ENCODE measurements at places on chromosomes 13 and 19.

GRCh38 chr19:48644839-48645619 lies 958 bp downstream of the CA11 start:
- peak; percentile 90 for DNase-seq

DNA sequence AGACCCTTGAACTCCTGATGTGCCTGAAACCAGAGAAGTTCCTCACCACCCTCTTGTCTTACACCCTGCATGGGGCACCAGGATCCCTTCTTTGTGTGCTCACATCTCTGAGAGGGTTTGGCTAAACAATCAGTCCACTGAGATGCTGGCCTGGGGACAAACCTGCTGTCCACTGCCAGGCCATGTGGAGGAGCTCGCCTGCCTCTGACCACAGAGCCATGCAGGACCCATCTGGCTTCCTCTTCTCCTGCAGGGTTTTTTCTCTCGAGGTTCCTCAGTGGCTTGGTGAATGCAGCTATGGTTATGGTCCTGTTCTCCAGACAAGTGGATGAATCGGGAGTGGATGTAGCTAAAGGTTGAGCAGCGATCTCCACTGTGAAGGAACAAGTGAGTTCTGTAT lies 49.1 kb upstream of the MEDAG start:
- no peak for DNase-seq

GRCh38 chr13:25295228-25295627 lies 6.2 kb upstream of the NUP58 start:
- DNase-seq: no peak

- no peak for DNase-seq
Measured at GRCh38 chr13:110137680-110138009, 169.3 kb downstream of the COL4A1 start.

DNA sequence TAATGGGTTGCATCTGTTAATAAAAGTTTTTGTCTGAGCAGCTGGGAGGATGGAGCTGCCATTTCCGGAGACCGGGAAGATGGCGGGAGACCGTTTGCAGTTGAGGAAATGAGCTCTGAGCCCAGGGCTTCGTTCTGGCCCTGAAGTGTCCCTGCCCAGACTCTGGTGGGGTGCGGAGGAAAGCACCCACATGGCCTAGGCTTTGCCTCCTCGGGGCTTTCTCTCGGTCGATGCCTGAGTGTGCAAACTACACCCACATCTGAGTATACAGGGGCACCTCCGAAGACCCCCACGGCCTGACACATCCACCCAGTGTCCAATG lies 15.6 kb upstream of the NANOS3 start:
- no peak for DNase-seq

DNA sequence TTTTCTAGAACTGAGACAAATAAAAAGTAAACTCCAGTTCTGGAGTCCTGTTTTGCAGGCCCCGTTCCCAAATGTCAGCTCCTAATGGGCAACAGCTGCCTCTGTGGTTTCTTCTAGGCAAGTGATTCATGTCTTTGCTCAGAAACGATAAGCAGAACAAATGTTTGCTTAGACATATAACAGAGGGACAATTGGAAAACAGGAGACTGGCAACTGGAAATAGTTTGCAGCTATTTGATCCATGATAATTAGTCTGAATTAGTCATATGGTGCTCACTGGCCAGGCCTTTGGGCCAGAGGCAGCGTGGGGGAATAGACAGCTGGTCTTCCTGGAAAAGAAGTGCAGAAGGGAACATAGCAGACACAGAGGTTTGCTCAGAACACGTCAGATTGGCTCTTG lies 29.2 kb upstream of the TSHZ3 start:
- no peak for DNase-seq

GRCh38 chr19:30113186-30113585 lies 171.1 kb downstream of the URI1 start:
- DNase-seq: no peak

DNA sequence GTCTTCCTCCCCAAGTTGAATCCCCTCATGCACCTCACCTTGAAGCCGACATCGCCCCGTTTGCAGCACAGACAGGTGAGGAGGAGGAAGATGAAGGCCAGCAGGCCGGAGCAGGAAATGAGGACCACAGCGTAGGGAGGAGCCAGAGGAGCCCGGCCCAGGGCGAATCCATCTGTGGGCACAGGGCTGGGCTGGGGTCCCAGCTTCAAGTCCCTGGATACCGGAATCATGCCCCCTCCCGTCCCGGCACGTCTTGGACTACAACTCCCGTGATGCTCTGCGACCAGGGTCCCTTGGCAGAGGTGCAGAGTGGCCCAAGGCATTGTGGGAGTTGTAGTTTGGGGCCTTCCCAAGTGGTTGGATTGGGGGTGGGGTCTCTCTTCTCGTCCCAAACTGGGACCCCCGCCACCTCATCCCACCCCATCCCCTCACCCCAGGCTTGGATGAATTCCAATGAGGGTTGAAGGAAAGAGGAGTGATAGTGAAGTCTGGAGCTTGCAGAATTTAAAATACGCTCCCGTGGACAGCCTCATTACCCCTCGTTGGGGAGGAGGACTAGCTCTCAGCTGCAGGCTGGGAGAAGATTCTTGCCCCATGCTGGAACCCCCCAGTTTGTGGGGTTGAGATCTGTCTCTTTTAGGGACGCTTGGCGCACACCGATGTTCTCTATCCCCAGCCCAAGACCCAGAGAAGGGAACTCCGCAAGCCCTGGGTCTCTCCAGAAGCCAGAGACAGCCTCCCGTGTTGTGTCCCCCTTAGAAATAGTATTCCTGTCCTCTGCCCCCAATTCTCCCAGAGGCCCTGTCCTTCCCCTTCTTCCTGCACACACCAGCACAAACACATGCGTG lies 990 bp downstream of the LMTK3 start:
- DNase-seq: peak; percentile 91

GRCh38 chr19:34126966-34127365 lies 45.3 kb upstream of the LSM14A start:
- no peak for DNase-seq

GRCh38 chr13:46621133-46621532 lies 68.2 kb downstream of the LRCH1 start:
- DNase-seq: no peak

DNA sequence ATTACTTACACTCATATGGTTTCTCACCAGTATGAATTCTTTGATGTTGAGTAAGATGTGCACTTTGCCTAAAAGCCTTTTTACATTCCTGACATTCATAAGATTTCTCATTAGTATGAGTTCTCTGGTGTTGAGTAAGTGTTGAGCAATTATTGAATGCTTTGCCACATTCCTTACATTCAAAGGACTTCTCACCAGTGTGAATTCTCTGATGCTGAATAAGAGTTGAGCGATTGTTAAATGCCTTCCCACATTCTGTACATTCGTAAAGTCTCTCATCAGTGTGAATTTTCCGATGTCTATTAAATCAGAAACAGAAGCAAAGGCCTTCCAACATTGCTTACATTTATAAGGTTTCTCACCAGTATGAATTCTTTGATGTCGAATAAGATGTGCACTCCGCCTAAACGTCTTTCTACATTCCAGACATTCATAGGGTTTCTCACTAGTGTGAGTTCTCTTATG lies 14.2 kb upstream of the ZFP30 start:
- DNase-seq: no peak

DNA sequence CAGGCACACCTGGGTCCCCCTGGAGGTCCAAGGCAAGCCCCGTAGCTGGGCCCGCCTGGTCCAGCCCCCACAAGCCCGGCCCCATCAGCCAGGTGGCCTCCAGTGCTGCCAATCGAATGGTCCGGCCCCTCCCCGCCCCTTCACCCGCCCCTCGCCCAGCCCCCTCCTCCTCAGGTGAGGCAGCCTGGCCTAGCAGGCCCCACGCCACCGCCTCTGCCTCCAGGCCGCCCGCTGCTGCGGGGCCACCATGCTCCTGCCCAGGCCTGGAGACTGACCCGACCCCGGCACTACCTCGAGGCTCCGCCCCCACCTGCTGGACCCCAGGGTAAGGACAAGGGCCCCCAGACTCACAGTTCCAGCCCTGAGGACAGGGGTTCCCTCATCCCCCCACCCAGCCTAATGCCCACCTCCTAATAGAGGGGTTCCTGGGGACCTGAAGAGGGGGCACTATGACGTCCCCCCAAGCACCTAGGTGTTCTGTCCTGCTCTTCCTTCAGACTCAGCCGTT lies at the start of gene HPN:
HPN (plus strand) TSS at position 174 of the 508 bp plus-strand sequence. CDS start 786 bp downstream, outside the sequence.
- DNase-seq: peak; percentile 97

GRCh38 chr13:77846173-77846572 lies 72.5 kb downstream of the EDNRB start:
- DNase-seq: no peak

DNA sequence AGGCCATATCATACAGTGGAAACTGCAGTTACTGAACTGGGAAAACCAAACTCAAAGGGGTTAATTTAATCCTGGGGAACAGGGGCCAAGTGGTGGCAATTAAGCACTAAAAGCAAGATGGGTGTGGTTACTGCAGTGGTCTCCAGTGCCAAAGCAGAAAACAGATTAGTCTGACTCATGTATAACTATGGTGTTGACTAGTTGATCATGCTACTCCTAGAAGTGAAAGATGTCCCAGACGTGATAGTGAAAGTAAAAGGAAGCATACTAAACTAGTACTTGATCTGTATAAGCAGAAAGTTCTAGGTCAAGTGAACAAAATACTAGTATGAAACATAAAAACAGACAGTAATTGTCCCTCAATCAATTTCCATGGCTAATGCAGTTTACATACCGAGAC lies 360.0 kb upstream of the SLITRK5 start:
- no peak for DNase-seq

DNA sequence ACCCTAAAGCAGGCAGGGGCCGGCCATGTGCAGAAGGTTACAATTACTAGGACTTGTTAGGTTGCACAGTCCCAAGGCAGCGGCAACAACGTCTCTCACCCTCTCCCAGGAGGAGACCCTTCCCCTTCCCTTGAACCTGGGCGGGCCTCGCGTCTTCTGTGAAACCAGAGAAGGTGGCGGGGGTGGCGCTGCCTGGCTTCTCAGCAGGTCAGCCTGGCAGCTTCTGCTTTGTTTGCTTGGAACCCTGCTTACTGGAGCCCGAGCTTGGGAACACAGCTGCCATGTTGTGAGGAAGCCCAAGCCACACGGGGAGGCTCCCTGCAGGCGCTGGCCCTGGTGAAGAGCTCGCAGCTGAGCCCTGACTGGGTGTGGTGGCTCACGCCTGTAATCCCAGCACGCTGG lies 15.5 kb downstream of the MKNK2 start:
- peak; percentile 81 for DNase-seq

DNA sequence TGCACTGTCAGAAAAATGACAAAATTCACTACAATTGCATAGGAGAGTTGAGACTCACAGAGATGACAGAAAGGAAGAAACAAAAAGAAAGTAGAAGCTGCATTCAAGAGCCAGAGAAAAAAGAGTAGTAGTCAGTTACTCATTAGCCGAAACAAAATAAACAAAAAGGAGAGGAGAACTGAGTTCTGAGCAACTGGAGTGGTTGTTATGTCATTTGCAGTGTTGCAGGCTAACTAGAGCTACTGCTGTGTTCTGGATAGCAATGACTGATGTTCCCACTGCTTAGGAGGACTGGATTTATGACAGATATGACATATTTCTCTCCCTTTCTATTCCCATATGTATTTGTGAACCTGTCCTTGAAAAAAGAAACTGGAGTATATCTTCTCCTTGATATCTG lies 482.6 kb downstream of the RFC3 start:
- DNase-seq: no peak

- no peak for DNase-seq
Measured at GRCh38 chr19:335072-335471, 9.5 kb downstream of the MIER2 start.

DNA sequence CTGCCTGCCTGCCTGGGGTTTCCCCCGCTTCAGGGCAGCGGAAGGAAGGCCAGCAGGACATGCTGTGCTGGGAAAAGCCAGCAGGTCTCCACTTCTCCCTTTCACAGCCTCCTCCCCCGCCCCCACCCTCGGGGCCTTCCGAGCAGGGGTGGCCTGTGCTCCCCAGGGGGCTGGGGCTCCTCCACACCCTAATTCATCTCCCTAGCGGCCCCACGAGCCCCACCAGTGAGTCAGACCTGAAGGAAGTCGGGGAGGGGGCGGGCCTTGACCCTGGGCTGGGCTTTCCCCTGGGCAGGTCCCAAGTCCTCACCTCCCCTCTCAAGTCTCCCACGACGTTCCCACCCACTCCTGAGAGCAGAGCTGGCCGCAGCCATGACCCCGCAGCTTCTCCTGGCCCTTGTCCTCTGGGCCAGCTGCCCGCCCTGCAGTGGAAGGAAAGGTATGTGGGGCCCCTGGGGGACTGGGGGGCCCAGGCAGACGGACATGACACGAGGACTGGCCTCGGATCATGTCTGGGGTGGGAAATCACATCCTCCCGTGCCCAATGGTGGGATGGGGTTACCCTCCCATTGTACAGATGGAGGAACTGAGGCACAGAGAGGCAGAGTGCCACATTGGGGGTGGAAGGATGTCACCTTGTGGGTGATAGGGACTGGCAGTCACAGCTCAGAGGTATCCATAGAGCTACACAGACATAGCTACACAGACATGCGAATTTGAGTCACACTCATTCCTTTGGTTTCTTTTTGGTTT lies at the start of gene EBI3:
EBI3 (plus strand) TSS at position 345 of the 753 bp plus-strand sequence; CDS start at position 373, 28 bp downstream.
- DNase-seq: peak; percentile 76

- DNase-seq: no peak
Measured at GRCh38 chr13:109087916-109088623, 458.7 kb downstream of the MYO16 start.

- DNase-seq: no peak
Measured at GRCh38 chr19:57611113-57611512, 2.9 kb upstream of the ZNF134 start.

DNA sequence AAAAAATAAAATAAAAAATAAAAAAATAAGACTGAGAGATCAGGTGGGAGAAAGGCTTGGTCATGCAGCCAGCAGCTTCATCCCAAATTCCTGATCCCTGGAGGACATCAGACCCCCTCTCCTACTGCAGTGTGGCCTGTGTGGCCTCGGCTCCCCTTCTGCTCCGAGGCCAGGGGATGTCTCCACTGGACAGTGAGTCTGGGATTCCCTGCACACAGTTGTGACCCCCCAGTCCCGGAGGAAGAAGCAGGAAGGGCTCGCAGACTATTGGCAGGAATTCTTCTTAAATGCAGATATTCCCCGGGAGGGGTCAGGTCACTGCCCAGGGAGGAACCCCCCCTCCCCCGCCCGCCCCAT lies 41.9 kb downstream of the ZNF627 start:
- no peak for DNase-seq
